Stromal cell of bone marrow (primary cell): ENCODE measurements at places on chromosomes 6 and 20.
A peak's percentile ranks its signal among the peaks of the same experiment; 100 is the strongest.

- DNase-seq: no peak
Measured at GRCh38 chr20:48816282-48817205, 11.3 kb downstream of the PREX1 start.

- no peak for DNase-seq
Measured at GRCh38 chr6:62976566-62976965, 234.7 kb upstream of the FKBP1C start.

GRCh38 chr6:104789770-104790190 lies 69.9 kb downstream of the HACE1 start:
- DNase-seq: no peak

DNA sequence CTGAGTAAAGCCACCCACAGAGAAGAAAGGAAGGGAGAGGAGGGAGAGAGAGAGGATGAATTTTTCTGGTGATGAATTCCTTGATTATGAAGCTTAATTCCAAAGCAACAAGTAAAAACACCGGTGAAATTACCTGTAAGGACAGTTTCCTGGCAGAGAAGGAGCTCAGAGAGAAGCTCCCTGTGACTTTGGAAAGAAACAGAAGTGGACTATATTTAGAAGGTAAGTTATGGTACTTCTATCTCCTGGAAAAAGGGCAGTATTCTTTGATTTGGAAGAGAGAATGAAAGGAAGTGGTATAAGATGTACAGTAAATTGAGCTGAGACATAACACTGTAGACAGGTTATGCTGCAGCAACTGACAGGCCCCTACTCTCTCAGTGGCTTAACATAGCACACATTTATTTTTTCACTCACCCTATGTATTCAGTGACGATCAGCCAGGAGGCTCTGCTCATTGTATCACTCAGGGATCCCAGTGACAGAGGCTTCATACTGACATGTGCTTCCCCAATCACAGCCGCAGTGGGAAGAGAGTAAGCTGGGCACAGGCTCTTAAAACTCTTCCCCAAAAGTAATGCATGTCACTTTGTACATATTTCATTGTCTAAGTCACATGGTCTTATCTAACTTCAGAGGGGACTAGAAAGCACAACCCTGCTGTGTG lies 349.5 kb downstream of the BTBD9 start:
- DNase-seq: no peak

DNA sequence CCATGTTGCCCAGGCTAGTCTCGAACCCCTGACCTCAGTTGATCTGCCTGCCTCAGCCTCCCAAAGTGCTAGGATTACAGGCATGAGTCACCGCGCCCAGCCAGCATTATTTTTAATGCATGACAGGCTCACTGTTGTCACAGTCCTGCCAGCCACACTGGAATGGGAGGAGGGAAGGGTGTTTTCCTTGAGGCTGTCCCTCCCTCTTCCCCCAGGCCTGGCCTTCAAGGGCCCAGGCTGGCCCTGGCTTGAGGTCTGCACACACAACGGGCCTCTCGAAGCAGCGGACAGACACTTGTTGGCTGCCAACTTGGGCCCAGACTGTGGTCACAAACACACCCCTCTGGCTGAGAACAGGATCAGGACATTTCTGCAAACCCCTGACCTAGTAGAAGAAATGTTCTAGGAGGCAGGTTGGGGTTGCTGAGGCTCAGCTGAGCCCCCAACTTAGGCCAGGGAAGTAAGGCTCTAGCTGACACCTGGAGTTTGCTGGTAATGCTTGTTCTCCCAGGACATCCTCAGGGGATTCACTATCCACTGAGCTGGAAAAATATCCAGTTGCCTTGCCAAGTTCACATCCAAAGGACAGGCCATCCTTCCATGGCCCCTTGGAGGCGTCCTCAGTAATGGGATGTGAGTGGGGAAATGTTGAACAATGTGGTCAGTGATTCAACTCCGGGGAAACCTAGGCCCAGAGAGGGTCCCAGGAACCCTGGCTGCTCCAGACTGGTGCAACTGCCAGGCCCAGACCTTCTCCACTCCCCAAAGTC lies 9.9 kb downstream of the SNTA1 start:
- peak; percentile 41 for DNase-seq

- DNase-seq: no peak
Measured at GRCh38 chr20:2103461-2104153, 2.0 kb downstream of the STK35 start.

- no peak for DNase-seq
Measured at GRCh38 chr20:25277941-25278521, 30.1 kb downstream of the PYGB start.

GRCh38 chr6:129992881-129993280 lies 25.5 kb upstream of the L3MBTL3 start:
- DNase-seq: no peak

- DNase-seq: peak; percentile 25
Measured at GRCh38 chr6:33118525-33119123, 42.8 kb downstream of the HLA-DPB1 start.
